NCI-H226 (cell line): ENCODE measurements at places on chromosomes 7 and 10.

GRCh38 chr7:1489336-1489735 is 14.9 kb downstream of the INTS1 start:
- no peak for DNase-seq

GRCh38 chr10:538895-539294 is 150.6 kb downstream of the DIP2C start:
- DNase-seq: no peak

- DNase-seq: no peak
These were observed 51.7 kb upstream of the ADAM12 start for GRCh38 chr10:126439942-126440341.

DNA sequence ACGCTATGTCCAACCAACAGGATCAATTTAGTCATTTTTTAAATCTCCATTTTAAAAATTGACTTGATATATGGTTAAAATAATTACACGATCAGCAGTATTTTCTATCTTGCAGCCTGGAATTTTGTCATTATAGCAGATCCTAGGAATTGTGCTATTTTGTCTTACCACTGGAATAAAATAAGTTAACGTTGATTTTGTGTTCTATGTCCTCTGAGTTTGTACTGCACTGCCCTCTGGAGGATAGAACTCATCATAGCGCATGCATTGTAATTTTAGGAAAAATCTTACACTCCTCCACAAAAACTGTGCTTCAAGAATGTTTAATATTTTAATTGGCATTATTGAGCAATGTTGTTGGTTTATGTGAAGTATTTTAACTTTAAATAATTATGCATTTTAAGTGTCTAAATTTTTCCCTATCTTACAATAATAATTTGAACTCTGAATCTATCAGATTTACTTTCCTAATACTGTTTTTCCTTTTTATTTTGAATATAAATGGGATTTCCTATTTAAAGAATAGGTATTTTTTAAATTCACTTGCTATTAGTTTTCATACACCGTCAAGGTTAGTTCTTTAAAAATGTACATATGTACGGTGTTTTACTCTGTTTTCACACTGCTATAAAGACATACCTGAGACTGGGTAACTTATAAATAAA is 220.1 kb downstream of the PPP1R3A start:
- DNase-seq: no peak

DNA sequence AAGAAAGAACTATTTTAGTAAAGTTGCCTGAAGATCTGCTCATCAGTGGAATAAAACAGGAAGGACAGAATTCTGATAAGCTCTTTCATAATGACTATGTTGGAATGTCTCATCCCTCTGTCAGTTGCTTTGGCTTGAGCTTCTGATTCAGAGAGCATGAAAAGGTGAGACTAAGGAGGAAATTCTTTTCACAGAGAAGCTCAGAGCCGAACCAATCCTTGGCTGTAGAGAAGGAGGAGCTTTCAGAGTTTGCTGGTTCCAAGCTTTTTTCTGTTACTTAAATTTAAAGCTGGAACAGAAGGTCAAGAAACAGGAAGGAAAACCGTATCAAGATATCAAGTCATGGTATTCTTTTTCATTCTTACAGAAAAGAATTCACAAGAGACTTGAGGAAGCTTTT is 24.0 kb downstream of the GSTO2 start:
- peak; percentile 90 for DNase-seq
